ENCODE measurements at places on chromosomes 13 and 19. TPM values are rescaled to one million over a fixed set of nuclear protein-coding genes. Genes with fewer than 3 reads are reported as not detected.

OR4F17 gene
- total RNA-seq = not detected

CCDC70 gene
- total RNA-seq = not detected

DNA sequence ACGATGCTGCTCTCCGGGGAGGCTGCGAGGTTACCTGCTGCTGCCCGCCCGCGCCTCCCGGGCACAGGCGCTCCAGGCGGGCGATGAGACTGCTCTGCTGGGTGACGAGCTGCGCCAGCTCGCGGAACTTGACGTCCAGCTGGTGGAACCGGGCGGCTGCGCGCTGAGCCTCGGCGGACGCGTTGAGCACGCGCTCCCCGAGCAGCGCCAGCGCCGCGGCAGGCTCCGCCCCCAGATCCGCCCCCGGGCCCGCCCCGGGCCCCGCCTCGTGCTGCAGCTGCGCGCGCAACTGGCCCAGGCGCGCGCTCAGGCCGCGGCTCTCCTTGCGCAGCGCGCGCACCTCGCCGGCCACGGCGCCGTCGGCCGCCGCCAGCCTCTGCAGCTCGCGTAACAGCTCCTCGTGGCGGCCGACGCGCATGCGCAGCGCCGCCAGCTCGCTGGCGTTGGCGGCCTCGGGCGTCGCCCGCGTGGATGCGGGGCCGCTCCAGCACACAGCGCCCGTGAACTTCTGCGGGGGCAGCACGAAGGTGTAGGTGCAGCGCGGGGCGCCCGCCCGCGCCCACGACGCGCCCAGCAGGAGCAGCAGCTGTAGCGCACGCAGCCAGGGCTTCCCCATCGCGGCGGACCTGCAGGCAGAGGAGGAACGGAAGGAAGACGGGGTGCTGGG is 6.4 kb downstream of the ANGPTL6 start:
- DNase-seq = peak; percentile 87

ZNF575 gene
- total RNA-seq = 3.3 TPM

MYO1F gene
- total RNA-seq = 12.4 TPM

DNA sequence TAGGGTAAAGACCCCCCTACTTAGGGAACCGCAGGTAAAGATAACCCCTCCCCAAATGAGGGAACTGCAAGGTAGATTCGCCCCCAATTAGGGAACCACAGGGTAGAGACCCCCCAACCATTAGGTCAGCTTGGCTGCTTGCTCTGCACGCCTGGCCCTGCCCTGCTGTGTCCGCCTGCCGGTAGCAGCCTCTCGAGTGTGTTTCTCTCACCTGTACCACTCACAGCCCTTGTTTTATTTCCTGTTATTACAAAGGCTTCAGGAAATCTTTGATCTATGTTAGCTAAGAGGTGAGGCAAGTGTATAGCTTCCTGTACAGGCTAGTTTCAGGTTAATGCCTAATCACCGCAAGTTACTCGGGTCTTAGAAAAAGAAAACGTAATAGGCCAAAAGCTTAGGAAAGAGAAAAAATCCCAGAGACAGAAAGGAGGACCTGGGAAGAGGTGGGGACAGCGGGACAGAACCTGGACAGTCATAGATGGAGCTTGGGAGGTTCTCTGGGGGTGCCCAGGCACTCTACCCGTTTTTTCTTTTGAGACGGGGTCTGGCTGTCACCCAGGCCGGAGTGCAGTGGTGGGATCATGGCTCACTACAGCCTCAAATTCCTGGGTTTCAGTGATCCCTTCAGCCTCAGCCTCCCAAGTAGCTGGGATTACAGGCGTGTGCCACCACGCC is 23.1 kb upstream of the EIF3G start:
- DNase-seq = no peak

GRCh38 chr13:42047561-42048341 is 697 bp upstream of the DGKH start:
- peak; percentile 60 for DNase-seq

CFAP97D2 gene
- total RNA-seq = not detected

- no peak for DNase-seq
These were observed 582.5 kb downstream of the EFNB2 start for GRCh38 chr13:105952973-105953290.

RFPL4A gene
- not detected for total RNA-seq

IGFL4 gene
- total RNA-seq = not detected

RNF225 gene
- total RNA-seq = 0.60 TPM

C19orf67 gene
- total RNA-seq = not detected

CGB2 gene
- total RNA-seq = not detected

GRCh38 chr13:61408571-61408970 is 7.1 kb downstream of the PCDH20 start:
- no peak for DNase-seq

DNA sequence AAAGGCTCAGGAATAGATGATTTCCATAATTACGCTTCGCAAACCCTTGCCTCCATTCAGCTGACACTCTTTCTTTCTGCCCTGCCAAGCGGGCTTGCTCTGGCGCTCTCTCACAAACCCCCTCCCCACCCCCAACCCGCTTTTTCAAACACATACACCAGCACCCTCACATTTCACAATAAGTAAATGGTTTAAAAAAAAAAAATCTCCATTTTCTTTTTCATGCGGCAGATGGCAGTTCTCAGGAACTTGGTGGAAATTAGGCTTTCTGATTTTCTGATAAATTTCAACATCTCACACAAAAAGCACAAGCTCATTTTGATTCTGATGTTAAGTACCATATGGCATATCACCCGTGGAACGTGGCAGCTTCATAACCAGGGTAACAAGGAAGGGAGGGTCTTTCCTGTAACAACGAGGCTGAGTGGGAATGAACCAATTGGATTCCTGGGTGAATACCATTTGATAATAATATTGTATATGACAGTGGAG is 43.8 kb downstream of the C13orf42 start:
- no peak for DNase-seq

NUDT15 gene
- 17.2 TPM for total RNA-seq

All from activated naive CD4-positive, alpha-beta T cell treated with anti-CD3 and anti-CD28 coated beads, Interleukin-2, amount 50 U/mL, for 72 hours (primary cell).